ENCODE measurements at places on chromosomes 1 and 21.

GRCh38 chr21:35359076-35359475 is 310.0 kb upstream of the RUNX1 start:
- no peak for DNase-seq

DNA sequence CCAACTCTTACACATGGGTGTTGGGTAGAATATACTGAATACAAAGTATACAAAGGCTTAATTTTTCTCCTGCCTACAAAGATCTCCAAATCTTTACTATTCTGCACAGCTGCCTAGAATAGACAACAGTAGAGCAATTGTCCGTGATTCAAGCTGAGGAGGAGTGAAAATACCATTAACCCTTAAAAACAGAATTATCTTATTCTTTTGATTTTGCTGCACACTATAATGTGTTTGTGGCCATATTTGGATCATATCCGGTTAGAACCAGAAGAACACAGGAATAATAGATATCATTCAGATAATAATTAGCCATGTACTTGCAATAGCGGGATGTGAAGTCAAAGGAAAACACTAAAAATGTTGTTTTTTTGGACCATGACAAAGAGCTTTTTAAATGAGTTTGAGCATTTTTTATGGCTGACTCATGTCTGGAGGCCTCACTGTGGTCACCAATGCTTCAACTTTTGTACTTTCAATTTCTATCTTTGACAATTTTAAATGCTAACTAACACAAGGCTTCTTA is 197.6 kb upstream of the FOXD3 start:
- no peak for DNase-seq

DNA sequence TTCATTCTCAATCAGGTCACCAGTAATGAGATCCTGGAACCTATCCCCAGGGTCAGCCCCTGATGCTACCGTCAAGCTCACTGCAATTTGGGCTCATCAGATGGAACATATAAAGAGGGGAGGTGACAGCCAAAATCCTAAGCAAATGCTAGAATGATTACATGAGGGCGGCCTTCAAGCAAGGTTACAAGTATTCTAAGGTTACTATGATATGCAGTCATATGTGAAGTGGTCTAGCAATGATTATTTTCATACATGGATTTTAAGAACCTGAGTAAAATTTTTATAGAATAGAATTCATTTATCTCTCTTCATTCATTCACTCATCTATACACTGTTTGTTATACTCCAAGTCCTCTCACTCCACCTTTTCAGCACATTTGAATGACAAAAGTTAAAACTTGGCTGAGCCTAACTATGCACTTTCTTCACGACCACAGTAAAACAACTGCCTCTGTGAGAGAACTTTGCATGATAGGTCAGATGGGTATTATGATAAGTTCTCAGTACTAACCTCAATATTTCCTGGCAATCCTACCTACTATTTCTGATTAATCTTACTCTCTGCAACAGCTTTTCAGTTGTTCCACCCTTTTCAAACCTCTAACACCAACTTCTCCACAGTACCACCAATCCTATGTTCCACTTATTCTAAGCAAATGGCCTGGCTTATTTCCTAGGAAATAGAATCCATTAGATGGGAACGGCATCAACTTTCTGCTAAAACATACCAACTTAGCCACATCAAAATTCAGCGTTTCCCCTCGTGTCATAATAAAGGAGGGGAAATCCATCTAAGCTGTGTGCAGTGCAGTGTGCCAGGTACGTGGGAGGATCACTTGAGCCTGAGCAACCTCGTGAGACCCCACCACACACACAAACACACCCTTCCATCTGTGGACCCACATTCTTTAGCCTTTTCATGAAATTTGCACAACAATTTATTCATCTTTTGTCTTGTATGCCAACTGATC is 32.0 kb downstream of the LHX9 start:
- DNase-seq, result no peak

GRCh38 chr1:37090671-37091070 is 56.4 kb upstream of the GRIK3 start:
- no peak for DNase-seq

Measured in DMS79 treated with DMSO at 0.1 percent for 48 hours (cell line).